Tibial artery (tissue), 4 donors: ENCODE measurements at places on chromosomes 7 and 10.

- DNase-seq: no peak
These were observed 48.9 kb downstream of the AHR start for GRCh38 chr7:17347401-17347800.

GRCh38 chr7:45401851-45402250 lies 172.3 kb upstream of the ADCY1 start:
- no peak for DNase-seq

DNA sequence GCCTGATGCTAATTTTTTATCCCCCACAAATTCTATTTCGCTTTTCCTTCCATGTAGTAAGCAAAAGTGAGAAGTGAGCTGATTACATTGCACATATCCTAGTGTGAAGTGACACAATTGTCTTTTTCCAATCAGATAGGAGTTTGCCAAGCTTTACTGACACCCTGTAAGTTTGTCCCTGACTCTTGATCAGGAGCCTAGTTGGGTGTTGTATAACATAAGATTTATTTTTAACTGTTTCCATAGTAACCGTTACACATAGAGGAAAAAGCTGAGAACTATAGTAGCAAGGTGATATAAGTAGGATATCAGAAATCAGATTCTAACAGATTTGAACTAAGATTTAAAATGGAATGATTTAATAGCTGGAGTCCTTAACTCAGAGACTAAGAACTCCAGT lies 31.2 kb downstream of the EXOC4 start:
- DNase-seq: no peak

DNA sequence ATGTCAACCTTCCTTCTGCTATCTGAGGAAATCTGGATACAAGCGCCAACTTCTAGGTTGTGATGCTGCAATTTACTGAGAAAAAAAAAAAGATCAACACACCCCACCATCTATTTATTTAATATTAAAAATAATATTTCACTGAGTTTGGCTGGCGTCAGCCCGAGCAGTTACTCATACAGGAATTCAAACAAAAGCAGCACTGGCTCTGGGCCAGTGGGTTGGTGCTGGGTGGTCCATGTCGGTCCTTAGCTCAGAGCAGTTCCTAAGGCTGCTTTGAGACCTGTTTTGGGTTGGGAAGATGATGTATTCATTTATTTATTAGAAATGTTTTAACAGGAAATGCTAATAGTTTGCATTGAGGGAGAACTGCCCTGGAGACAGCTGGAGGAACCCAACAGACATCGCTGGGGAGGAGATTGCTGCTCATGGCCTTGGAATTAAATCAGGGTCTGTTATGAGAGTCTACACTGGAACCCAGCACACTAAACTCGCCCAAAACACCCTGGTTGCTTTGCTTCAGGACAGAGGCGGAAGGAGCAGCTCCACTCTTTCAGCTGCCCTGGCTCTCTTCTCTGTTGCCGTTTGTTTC lies 36.3 kb upstream of the GOT1 start:
- peak; percentile 22 for DNase-seq

DNA sequence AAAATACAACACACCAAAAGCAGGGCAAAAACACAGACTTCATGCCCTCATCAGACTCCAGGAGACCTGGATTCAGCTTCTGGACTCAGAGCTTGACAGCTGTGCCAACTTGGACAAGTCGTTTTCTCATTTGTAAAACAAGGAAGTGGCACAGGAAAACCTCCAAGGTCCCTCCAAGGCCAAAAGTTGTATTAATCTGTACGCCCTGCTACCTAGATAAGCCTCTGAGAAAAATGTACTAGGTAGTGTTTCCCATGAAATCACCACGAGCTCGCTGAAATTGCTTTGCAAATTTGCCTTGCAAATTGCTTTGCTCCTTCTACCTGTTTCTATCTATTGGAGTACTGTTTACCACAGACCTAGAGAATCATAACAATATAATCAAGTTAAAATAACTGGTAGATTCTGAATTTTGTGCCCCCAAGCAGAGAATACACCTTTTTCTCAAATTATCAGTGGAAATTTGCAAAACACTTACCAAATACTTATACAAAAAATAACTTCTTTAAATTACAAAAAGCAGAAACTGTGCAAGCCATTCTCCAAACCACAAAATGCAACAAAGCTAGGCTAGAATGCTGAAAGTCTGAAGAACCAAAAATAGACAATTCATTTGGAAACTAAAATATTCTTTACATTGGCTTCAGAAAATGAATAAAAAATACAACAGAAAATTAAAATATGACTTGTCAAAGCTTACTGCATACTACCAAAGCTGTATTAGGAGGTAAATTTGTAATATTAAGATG lies 158.1 kb upstream of the CHST15 start:
- no peak for DNase-seq

DNA sequence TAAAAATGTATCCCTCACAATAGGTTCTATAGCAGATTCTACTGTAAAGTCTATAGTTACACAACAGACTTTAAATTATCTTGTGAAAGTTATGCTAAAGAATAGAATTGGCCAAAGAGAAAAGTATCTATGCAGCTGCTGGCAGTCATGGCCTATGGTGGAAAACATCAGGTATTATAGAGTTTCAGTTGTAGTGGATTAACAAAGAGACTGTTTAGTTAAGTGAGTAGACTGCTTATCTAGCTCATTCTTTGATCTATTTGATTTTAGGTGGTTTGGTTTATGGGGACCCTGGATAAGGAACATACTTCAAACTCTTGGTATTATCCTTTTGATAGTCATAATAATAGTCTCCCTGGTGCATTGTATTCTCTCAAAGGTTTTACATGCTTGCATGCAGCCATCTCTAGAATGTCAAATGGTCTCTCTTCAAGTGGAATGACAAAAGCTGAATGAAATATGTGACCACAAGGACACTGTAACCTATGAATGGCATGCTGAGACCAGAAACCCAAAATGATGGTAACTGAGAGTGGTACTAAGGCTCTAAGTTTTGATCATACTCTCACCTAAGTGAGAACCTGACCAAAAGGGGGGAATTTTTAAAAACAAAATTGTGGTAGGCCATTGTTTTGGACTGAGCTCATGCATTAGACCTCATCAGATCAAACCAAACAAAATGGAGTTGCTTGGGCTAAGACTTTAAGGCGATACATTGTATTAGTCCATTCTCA lies 54.9 kb upstream of the NAMPT start:
- DNase-seq: no peak

DNA sequence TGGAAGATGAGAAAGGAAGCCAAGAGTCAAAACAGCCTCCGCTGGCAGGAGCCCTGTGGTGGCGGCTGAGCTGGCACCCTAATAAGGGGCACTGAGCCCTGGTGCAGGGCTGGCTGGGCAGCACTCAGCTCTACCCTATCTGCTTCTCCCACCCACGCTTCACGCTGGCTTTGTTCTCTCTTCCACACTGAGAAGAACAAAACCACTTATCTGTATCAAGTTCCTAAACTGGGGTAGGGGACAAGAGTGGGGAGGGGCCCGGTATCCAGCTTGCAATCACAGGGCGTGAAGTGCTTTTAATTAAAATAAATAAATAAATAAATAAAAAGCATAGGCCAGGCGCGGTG lies 52.1 kb downstream of the FAM53B start:
- DNase-seq: no peak

DNA sequence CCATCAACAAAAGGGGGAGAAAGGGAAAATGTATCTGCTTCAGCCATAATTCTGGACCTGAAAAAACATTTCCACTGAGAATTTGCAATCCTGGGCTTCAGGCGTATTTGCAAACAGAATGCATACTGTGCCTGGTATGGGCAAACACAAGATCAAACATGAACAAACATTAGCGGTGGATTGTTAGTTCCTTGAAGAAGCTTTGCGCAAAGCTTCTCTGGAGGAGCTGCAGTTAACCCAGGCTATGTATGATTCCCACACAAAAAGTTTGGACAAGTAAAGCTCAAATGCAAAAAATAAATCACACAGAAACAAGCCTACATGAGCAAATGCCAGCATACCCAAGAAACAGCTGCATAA lies 20.4 kb upstream of the HILPDA start:
- DNase-seq: no peak

GRCh38 chr10:5840314-5841307 lies 27.4 kb upstream of the GDI2 start:
- no peak for DNase-seq

DNA sequence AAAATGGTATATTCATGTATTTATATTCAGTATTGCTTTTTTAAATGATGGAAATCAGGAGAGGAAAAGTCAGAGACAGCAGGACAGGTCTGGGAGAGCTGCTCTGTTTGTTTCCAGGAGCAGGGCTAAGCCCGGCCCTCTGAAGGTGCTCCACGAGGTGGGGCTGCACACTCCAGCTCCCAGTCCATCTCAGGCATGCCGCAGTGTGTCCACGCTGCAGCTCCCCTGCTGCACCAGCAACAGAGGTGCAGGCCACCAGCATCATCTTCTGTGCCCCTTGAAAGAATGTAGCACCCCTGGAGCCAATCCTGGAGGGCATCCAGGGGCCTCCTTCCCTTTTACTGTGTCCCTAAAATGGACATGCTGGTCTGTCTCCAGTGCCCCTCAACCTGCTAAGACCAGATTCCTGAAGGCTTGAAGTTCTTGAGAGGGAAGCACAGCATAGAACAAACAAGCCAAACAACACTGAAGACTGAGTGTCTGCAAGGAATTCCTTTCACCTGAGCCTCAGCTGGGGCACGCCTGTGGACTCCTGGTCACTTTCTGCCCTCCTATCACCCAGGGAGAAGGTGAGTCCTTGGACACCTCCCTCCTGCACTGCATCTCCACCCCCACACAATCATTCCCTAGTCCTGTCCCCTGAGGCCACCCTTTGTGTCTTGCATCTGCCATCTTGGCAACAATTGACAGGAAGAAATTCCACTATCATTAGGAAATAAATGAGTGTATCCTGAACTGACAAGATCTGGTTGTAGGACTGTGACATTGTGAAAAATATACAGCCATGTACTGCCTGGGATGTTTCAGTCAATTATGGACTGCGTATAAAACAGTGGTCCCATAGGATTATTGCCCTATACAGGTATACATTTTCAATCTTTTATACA lies 100.5 kb downstream of the CXCL12 start:
- no peak for DNase-seq

DNA sequence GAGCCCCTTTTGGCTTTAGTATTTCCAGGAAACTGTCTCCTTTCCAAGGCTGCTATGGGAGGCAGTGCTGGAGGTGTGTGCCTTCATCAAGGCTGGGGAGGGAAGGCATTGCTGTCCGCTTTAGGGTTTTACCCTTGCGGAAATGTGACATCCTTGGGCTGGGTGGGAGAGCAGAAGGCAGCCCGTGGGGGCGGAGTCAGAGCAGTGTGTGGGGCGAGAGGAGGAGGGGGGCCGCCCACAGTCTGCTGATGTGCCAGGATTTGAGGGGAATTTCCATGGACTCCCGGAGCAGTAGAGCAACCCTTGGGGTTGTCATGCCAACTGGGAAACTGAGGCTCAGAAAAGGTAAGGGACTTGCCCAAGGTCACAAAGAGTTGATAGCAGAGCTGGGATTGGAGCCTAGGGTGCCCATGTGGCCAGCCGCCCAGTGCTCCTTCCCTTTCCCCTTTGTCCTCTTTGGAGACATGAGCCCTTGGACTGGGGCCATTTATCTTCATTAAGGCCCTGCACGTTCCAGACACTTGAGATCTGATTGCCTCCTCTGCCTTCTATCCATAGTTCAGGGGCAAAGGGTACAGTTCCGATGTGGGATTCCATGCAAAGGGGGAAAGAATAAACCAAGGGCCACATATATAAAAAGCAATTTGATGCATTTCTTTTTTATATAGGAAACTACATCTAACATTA lies 22.2 kb downstream of the TSPAN15 start:
- DNase-seq: no peak

- DNase-seq: no peak
These were observed 513 bp downstream of the TMEM178B start for GRCh38 chr7:141074162-141074991.

DNA sequence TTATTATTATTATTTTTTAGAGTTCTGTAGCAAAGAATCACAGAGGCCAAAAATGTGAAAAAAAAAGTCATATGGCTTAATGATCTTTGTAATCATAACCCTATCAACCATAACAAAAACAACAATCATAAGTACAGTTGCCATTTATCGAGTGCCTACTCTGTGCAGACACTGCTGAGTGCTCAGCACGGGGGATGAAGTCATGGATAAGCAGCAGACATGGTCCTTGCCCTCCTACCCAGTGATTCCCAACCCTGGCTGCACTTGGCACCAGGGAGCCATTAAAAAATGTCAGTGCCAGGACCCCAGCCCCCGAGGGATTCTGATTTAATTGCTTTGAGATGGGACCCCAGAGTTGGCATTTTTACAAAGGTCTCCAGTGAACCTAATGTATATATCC lies 38.2 kb downstream of the ENTPD1 start:
- no peak for DNase-seq

- DNase-seq: no peak
These were observed 194.9 kb upstream of the GLI3 start for GRCh38 chr7:42431873-42432272.

DNA sequence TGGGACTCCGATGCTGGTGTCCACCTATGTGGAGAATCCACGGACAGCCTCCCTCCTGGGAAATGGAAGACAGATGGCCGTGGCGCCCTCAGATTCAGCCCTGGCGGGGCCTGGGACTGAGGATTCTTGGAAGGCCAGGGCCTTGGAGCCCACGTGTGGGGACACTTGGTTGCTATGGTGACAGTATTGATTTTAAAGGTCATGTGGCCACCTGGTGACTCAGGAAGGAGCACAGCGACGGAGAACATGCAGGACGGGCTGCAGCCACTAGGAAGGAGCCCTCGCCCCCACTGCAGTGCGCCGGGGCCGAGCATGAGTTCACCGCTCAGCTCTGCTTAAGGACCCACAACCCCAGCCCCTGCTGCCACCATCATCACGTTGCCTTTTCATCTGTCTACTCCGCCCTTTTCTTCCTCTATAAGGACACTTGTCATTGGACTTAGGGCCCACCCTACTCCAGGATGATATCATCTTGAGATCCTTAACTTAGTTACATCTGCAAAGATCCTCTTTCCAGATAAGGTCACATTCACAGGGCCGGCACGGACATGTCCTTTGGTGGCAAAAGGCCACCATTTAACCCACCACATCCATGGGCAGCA lies 3.7 kb upstream of the STK32C start:
- peak; percentile 57 for DNase-seq

DNA sequence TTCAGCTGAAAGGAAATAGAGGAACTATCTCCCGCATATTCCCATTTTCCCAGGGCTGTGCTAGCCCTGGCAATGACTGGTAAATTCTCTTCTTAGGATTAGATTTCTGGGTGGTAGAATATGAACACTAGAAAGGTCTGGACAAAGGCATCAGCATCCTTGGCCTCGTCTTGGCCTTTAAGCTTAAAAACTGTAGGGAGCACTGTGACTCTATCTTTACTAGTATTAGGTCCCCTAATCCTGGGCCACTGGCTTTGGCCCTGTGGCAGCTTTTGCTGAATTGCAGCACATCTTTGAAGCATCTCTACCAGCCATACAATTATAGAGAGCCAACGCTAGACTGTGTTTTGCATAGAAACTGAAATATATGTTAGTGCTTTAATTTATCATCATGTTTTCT lies 41.5 kb upstream of the EBLN1 start:
- DNase-seq: no peak
